ENCODE measurements at places on chromosomes 1 and 21.

GRCh38 chr1:9787702-9788101 is 36.1 kb downstream of the CLSTN1 start:
- DNase-seq, result no peak

DNA sequence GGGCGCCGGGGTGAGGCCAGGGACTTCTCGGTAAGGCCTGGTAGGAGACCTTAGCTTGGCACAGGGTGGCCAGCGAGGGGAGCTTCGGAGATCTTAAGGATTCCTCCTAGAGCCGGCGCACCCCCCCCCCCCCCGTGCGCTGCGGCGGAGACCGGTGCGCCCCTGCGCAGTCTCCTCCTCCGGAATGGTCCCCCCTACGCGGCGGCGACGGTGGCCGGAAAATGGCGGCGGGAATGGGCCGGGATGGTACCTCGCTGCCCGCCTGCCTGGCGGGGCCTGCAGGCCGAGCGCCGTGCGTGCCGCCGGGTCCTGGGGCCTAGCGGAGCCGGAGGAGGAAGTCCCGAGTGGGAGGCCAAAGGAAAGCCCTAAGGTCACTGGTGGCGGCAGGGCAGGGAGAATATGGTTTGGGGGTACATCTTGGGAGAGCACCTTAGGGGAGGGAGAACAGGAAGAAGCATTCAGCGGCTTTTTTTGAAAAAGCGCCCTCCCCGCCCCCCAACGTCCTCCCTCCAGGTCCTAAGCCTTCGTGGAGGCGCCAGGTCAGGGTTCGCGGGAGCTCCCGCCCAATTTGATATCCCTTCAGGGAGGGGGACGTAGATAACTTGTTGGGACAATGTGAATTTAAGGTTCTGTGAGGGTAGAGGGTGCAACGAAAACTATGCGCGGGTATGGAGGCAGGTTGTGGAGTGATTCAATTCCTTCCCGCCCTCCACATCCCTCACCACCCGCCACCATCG is 429 bp downstream of the SRRM1 start:
- DNase-seq, result no peak

DNA sequence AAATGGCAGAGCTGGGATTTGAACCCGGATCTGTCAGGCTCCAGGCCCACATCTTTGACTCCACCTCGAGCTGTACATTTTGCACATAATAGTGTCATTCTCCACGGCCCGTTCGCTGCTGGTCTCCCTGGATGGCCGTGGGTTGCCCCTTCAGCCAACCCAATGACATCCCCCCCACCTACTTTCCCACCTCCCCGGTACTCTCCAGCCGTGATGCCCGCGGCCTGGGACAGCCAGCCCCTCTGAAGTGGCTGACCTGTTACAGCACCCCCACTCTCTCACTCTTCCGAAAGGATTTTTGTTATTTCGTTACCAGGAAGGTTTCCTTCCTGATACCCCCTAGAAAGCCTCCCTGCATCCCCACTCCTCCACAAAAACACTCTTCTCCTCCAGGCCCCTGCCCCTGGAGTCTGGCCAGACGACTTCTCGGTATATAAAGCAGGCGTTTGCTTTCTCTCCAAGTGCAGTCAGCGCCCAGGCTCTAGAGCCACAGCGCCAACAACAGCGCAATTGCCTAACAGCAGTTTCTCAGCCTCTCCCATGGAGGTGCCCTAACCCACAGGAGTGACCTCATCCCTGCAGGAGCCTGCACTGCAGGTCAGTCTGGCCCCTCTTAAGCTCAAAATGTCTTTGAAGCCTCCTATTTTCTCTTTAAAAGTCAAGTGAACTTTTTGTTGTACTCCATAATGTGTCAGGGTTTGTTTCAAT is 14.5 kb upstream of the GJB5 start:
- DNase-seq, result no peak

- no peak for DNase-seq
Measured at GRCh38 chr1:53458634-53459033, 565 bp upstream of the DMRTB1 start.

DNA sequence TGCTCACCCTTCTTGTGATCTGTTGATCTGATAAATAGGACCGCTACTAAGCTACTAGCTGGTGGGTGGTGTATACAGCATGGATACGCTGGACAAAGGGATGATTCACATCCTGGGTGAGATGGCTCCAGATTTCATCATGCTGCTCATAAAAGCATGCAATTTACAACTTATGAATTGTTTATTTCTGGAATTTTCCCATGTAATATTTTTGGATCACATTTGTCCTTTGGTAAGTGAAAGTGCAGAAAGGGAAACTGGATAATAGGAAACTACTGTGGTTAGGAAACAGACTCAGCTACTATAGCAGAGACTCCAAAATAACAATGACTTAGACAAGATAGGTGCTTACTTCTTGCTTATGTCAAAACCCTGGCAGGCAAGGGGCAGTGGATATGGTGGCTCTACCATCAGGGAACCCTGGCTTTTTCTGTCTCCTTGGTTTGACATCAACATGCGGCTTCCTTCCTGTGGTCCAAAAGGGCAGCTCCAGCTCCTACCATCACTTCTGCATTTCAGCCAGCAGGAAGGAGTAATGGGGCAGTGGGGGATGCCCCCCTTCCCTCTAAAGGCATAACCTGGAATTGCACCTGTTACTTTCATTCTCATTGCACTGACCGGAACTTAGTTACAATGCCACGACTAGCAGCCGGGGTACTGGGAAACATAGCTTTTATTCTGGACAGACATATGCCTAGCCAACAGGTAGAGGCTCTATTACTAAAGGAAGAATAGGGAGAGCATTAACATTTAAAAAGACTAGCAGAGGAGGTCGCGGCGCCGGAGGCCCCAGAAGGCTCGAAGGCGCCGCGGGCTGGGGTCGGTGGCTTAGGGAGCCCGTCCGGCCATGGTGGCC is 13.8 kb upstream of the AK2 start:
- DNase-seq, result no peak

DNA sequence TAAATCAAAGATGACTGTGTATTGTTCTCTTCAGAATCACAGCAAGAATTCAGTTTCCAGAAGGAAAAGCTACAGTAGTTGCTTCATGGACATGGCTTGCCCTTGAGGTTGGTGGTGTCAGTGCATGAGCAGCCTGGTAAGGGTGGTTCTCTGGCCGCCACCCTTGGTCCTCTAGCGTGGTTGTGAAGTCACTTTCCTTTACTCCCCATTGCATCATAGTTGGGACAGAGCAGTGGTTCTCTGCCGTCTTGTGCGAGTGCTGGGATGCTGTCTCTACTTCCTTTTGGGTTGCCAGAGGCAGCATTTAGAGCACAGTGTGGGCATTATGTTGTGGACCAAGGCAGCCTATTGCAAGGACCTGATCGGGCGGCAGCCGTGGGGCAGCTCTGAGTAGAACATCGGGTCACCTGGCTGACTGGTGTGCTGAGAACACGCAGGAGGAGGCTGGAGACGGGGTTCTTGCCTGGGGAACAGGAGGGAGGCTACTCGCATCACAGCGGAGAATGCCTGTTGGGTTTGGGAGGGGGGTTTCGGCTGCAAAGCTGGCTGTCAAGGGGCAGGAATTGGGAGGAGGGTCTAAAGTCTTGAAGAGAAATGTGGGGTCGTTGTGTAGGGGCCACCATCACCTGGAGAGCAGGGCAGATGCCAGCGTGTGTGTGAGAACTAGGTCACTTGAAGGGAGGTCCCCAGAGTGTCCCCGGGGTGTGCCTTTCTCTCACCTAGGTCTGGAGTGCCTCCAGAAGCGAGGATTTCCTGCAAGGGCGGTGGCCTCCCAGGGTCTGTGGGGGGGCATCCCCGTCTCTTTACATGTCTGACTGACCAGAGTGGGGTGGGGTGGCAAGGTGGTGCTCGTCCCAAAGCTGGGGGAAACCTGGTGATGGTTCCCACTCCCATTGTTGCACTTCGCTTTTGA is 6.3 kb downstream of the ARF1 start:
- DNase-seq, result peak; percentile 72

DNA sequence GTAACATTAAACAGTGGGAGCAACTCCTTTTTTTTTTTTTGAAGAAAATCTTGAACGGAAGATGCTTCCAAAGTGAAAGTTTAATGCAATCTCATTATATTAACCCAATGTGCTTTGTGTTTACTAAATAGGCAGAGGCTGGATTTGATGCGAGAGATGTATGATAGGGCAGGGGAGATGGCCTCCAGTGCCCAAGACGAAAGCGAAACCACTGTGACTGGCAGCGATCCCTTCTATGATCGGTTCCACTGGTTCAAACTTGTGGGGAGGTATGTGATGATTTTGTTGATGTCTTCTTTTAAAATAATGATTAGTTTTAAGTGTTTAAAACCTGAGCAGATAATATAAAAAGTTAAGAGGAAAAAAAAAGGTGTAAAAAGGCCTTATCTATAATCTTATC is 74.2 kb upstream of the PGD start:
- DNase-seq, result no peak

DNA sequence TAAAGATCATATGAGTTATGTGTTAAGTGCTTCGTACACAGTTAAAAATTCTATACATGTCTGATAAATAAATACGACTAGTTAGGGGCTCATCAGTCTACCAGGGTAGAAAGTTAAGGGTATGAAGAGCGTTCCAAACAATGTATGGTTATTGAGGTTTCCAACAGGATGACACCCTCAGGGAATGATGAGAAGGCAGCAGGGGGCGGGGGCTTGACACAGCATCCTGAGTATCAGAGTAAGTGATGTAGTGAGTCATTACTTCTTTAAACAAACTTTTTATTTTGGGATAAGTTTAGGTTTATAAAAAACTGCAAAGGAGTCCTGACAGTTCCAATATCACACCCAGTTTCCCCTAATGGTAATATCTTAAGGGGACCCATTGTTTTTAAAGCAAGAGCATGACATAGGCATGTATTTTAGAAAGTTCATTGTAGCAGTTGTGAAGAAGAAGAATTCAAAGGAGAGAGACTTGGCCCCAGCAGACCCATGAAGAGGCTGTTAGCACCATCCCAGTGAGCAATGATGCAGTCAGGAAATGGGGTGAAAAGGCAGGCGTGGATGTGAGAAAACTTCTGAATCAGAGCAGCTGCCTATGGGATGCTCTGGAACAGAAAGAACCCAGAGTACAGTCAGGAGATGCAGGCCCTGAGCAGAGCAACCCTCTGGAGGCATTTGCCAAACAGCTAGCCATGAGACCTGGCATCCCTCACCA is 15.0 kb upstream of the PSMB2 start:
- no peak for DNase-seq

GRCh38 chr21:42677339-42678321 is 24.2 kb downstream of the PDE9A start:
- DNase-seq, result no peak

GRCh38 chr1:101259744-101260148 is 22.9 kb downstream of the S1PR1 start:
- DNase-seq, result no peak

DNA sequence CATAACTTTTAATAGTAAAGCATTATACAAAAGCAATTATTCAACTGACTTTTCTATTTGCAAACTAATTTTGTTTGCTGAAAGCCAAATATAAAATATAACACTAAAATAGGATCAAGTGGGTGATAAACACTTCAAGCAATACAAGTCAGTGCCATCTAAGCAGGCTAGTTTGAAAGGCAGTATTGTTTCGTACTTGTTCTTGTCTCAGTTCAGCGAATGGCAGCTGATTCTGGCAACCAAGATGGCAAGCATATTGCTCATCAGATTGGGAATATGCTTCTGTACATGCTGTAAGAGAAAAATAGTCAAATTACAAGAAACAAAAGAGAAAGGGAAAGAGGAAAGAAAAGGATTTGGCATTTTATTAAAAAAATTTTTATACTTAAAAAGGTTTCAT is 7.5 kb downstream of the TMEM59 start:
- DNase-seq, result no peak

DNA sequence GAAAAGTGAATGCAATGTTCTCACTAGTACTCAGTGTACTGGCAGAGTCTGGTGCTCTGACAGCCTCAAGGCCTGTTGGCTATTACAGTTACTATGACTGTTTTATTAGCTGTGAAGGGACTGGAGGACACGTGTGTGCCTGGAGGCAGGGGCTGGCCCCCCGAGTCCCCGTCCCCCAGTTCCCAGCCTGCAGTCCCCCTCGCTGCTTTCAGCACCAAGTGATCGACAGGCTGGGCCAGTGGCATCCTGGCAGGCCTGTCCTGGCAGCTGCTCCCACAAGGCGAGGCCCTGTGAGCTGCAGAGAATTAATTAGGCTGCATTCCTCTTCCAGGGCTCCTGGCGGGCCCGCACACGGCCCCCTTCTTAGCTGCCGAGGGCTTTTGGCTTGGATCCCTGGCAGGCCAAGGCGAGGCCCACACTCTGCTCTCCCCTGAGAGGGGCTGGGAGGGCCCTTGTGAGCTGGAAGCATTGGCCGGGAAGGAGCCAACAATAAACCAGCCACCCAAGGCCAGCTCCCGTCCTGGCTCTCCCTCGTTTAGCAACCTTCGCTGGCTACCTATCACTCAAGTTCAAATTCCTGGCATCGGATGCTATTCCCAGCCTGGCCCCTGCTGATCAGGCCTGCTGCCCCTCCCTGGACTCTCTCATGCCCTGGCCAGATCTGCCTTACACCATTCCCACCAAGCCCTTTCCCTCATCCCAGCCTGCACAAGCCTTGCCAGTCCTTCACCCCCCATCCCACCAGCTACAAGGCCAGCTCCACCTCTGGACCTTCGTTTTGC is 9.8 kb downstream of the EDN2 start:
- DNase-seq, result peak; percentile 66

GRCh38 chr1:11455967-11456570 is 22.9 kb upstream of the DISP3 start:
- no peak for DNase-seq

DNA sequence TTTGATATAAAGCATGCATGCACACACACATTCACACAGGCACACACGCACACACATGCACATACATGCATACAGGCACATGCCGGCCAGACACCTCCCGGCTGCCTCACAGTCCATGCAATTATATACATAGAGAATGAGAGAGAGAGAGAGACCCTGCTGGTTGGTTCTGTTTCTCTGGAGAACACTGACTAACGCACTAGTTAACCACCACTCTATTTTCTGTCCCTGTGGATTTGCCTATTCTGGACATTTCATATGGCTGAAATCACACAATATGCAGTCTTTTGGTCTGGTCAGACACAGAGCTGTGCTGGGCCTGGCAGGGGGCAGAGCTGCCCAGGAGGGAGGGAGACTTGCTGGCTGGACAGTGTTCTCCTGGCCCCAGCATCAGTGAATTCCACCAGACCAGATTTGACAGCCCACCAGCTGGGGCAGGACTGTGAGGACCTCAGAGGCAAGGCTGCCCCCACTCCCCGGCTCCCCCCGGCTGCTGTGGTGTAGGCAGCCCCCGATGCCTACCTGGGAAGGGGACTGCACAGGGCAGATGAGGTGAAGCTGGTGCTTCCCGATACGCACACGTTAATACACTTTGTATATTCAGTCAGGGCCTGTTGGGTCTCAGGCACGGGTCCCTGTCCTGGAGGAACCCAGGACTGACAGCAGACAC is 152.2 kb downstream of the NPHP4 start:
- DNase-seq, result no peak

Measured in lower lobe of right lung (tissue), 2 donors.